Fibroblast of skin of abdomen (primary cell): ENCODE measurements at places on chromosomes 11 and 22.
A peak's percentile ranks its signal among the peaks of the same experiment; 100 is the strongest.

DNA sequence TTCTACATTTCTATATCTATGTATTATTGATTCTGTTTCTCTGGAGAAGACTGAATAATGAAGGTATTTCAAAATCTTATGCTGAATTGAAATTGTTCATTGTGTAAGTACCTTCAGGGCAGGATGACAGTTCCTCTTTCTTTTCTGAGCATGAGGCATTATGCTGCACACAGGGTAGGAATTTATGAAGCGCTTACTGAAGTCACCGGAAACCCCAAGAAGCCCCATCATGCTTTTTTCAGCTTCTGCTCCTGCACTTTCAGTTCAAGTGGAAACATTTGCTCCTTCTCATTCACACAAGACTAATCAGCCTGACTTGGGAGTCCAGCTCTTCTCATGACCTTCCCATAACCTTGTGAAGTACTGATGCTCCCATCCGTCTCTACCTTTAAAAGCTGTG lies 314.7 kb upstream of the SORL1-AS1 start:
- DNase-seq: peak; percentile 14

DNA sequence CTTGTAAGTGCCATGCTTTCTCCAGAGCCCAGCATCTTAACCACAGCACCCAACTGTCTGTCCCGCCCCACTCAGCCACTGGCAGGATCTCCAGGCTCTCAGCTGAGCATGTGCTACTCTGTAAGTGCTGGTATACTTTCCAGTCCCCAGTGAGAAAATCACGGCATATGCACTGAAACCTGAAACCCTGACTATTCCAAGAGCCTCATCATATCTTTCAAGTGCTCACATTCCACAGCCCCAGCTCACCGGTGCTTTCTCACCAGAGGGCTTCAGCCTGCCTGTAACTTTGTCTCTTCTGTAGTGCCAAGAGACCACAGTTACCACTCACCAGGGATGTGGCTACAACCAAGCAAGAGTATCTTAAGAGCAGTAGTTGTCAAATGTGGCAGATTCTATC lies 24.4 kb upstream of the PAMR1 start:
- peak; percentile 97 for DNase-seq

DNA sequence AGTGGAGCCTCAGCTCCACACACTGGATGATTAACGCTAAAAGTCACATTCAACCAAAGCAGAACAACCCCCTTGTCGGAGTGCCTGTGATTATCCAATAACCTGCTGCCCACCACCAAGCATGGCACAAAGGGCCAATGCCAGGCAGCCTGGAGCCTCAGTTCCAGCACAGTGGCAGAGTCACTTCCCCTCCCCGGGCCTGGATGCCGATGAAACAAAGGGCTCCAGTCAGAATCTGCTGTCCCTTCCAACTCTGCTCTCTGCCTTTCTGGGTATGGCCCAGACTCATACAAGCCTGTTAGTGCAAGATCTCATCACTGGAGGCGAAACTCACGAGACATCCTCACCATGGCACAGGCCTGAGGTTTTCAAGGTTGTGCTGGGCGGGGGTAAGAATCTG lies 52.1 kb downstream of the CLTCL1 start:
- no peak for DNase-seq

DNA sequence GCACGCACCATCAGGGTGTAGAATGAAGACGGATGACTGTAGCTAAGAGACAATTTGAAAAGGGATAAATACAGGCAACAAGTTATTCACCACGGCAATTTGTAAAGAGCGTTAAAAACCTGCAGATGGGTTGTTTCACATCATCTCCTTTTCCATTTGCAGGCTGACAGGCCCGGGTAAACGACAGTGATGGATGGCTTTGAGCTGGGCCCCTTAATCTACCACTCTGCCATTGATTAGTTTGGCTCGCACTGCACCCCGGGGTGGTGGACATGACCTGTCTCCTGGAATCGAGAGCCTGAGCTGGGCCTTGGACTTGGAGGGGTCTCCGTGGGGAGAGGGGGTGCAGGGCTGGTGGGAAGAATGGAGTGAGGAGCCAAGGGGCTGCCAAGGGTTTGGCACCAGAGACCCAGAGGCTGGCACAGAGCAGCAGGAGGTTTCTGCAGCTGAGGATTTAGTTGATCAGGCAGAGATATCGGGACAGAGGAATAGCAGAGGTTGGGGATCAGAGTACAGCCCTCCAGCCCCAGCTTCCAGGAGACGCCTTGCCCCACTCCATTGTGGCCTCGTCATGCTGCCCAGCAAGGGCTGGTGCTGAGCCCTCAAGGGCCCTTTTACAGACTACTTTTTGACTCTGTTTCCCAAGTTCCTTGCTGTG lies 110.6 kb upstream of the NECTIN1 start:
- no peak for DNase-seq

- no peak for DNase-seq
Measured at GRCh38 chr11:101727451-101727850, 143.6 kb upstream of the TRPC6 start.

- DNase-seq: no peak
Measured at GRCh38 chr11:39806652-39807051, 1652.8 kb downstream of the LRRC4C start.
